Brain (organoid and tissue), 16 donors: ENCODE measurements at places on chromosomes 12 and 14.

GRCh38 chr12:49041036-49041880, 19.3 kb downstream of the KMT2D start:
- DNase-seq, result no peak

- no peak for DNase-seq
Measured at GRCh38 chr12:79073506-79073905, 208.9 kb downstream of the SYT1 start.

DNA sequence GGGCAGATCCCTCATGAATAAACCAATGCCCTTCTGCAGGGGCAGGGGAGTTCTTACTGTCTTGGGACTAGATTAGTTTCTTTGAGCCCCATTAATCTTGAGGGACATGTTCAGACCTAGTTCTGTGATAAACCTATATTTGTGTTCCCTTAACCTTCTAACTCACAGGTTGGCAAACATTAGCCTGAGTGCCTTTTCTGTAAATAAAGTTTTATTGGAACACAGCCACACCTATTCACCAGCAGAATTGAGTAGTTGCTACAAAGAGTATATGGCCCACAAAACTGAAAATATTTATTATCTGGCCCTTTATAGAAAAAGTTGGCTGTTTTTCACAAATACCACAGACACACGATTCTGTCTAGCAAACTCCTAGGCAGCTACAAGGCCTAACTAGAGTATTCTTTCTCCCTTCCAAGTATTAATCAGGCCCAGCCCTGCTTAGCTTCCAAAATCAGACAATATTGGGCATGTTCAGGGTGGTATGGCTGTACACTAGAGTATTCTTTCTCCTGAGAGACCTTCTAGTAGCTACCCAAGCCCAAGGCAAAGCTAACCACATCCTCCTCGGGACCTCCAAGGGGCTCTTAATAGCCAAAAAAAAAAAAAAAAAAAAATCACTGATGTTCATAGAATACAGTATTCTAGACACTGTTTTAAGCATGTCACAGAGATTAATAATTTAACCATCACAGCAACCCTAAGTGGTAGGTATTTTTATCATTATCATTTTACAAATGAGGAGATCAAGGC, 199.3 kb upstream of the PWP1 start:
- DNase-seq, result no peak

GRCh38 chr14:99524804-99525698, 43.8 kb downstream of the CCNK start:
- no peak for DNase-seq

DNA sequence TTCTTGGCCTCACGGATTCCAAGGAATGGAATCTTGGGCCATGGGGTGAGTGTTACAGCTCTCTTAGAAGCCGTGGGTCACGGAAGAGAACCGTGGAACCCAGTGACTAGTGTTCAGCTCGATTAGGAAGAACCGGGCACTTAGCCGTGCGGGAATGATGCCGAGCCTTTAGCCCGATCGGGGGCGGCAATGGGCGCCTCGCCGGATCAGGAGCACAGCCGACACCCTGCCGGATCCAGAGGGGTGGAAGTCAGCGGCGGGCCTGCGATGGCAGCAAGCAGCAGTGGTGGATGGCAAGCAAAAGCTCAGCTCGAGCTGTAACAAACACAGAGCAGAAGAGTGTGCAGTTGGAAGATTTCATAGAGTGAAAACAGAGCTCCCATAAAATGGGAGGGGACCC, 21.1 kb upstream of the ULK1 start:
- no peak for DNase-seq

DNA sequence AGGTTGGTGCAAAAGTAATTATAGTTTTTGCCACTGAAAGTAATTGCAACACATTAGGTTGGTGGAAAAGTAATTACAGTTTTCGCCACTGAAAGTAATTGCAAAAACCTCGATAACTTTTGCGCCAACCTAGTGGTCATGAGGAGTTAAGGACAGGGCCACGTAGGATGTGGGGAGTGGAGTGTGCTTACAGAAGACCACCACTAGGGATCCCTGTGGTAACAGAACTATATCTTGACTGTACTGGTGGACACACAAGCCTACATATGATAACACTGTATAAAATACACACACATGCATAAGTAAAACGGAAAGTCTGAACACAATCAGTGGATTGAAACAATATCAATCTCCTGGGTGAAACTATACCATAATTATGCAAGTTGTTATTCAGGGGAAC, 187.4 kb upstream of the ABCD2 start:
- no peak for DNase-seq

DNA sequence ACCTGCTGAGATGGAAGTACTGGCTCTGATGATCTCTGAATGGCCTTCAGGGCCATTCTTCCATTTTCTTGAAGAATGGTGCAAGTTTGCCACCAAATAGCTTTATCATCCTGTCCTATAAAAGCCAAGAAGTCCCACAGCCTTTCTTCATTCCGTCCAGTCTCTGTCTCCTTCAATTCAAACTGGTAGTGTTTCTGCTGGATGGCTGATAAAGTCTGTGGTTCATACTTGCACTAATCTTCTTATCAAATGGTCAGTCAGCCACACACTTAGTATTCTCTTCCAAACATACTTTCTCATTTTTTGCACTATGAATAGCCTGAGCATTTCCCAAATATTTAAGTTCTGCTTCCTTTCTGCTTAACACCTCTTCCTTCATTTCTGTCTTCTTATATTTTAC, 39.4 kb upstream of the BEGAIN start:
- no peak for DNase-seq

DNA sequence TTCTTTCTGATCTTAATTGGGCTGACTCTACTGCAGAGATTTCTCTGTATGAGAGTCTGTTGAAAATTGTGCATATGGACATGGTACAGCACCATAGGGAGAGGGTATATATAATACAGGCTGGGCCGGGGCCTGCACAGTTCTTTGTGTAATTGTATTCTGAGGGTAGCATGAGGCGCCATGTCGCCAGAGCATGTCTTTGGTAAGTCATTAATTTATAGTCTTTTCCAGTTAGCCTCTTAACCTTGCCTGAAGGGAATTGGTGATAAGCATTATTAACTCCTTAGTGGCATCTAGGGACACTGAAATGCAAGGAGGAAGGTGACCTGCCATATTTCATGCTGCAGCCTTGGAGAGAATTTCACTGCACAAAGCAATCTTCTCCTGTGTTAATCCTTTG, 569.9 kb downstream of the TMTC2 start:
- no peak for DNase-seq

- no peak for DNase-seq
Measured at GRCh38 chr12:110860833-110861296, 14.1 kb downstream of the CCDC63 start.

DNA sequence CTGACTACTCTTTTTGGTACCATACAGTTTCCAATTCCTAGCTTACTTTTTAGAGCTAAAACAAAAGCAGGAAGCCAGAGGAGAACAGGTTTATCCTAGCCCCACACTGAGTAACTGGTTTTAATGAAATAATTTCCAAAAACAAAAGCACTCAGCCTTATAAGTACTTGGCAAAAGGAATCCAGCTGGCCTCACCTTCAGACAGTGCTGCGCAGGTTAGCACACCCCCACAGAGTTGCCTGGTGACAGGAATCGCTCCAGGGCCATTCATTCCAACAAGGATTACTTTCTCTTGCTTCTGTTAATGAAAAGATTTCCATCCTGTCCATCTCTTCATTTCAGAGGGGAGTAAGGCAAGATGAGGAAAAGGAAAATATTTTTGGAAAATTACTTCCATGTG, 84.6 kb downstream of the SCFD1 start:
- no peak for DNase-seq

GRCh38 chr12:26268841-26269561, 73.6 kb downstream of the SSPN start:
- no peak for DNase-seq

GRCh38 chr14:64186231-64187129, 107.7 kb downstream of the ESR2 start:
- no peak for DNase-seq

- peak; percentile 42 for DNase-seq
Measured at GRCh38 chr12:129903092-129903945, 506 bp downstream of the TMEM132D start.

GRCh38 chr12:94676922-94677321, 26.6 kb upstream of the TMCC3 start:
- DNase-seq, result no peak

DNA sequence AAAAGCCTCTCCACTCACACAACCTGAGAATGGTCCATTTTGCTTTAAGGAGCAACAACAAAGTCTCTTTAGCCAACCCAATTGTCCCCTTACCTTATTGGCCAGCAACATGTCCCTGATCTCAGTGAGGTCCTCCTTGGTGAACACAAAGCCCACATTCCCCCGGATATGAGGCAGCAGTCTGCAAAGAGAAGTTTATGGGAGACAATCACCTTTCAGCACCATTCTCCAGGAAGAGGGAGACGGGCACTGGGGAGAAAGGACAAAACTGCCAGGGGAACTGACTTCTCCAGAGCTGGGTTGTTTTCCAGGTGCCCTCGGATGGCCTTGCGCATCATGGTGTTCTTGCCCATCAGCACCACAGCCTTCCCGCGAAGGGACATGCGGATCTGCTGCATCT, 1.9 kb downstream of the RPLP0 start:
- no peak for DNase-seq

GRCh38 chr12:120914794-120915193, 10.6 kb upstream of the SPPL3 start:
- no peak for DNase-seq

- no peak for DNase-seq
Measured at GRCh38 chr12:130357241-130357640, 19.6 kb downstream of the PIWIL1 start.

- DNase-seq, result no peak
Measured at GRCh38 chr12:73892201-73892600, 645.4 kb upstream of the ATXN7L3B start.

DNA sequence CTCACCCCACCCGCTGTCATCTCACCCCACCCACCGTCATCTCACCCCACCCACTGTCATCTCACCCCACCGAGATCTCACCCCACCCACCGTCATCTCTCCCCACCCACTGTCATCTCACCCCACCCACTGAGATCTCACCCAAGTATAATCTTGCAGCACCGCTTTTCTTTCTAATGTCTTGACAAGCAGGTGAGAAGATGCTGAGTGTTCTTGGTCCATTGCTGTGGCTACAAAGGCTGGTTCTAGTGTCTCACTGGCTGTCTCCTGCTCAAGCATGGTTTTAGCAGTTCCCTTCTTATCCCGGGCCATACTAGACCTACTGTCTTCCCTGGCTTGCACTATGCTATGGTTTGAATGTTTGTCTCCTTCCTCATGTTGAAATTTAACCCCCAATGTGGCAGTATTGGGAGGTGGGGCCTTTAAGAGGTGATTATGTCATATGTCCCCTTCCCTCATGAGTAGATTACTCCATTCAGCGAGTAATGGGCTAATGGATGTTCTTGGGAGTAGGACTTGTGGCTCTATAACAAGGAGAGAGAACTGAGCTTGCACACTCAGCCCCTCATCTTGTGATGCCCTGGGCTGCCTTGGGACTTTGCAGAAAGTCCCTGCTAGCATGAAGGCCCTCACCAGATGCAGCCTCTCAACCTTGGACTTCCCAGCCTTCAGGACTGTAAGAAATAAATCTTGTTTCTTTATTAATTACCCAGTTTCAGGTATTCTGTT, 47.7 kb upstream of the PPP2R5C start:
- DNase-seq, result no peak

- peak; percentile 95 for DNase-seq
Measured at GRCh38 chr14:51283402-51284085, 43.5 kb downstream of the TMX1 start.

DNA sequence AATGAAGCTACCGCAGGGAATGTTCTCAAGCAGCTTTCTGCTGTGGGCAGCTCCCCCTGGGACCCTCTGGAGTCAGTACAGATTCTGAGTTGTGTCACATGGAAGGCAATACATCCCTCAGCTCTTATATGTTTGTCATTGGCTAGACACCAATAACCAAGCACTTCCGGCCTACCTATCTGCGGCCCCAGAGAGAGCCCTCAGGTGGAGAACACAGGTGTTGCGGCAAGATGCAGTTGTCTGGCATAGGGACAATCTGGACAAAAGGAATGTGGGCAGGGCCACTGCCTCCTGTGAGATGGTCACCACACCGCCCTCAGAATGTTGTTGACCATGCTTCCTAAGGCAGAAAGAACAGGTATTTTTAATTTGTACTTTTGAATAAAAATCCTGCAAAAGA, 118.7 kb downstream of the BRMS1L start:
- no peak for DNase-seq

DNA sequence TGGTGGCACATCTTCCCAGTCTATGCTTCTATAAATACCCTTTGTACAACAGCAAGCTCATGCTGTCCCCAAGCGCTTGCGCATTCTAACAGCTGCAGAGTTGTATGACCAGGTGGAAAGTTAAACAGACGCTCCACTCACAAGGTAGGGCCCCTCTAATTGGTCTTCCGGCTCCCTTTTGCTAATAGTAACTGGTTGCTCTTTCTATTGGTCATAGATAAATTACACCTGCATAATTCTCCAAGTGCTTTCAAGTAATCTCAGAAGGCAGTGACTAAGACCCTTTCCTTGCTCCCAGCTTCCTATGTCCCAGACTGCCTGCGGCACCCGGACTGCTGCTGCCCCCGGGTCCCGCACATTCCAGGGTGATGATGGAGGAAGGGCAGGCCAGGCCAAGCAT, 6.1 kb upstream of the TSPAN9 start:
- no peak for DNase-seq

GRCh38 chr12:204261-204678, 9.7 kb downstream of the SLC6A12 start:
- DNase-seq, result no peak

DNA sequence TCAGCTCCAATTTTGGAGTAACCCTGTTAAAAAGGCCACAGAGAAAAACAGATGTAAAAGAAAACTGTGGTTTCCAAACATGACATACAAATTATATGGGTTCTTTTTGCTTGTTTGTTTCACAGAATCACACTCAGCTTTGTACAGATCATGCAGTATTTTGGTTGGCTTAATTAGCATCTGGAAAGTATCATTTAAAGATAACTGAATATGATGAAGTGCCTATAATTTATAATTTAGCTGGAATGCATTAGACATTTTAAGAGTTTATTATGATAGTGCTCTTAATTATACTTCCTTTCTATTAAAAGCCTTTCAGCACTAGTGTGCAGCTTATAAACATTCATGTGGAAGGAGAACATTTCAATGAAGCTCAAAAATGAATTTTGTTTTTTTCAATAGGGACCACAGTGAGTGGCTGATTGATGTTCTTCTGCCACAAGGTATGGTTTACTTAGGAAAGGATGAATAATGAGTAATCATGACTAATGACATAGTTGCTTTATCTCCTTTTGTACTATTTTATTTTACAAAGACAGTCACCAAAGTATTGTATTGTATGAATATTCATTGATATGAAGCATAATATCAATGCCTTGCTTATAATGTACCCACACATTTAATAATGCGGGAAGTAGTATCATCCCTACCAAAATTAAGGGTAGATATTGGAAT, 98.3 kb downstream of the UNC79 start:
- DNase-seq, result peak; percentile 18
